Activated naive CD8-positive, alpha-beta T cell treated with anti-CD3 and anti-CD28 coated beads for 36 hours (primary cell): ENCODE measurements at places on chromosomes 5 and 9.
A peak's percentile ranks its signal among the peaks of the same experiment; 100 is the strongest.

DNA sequence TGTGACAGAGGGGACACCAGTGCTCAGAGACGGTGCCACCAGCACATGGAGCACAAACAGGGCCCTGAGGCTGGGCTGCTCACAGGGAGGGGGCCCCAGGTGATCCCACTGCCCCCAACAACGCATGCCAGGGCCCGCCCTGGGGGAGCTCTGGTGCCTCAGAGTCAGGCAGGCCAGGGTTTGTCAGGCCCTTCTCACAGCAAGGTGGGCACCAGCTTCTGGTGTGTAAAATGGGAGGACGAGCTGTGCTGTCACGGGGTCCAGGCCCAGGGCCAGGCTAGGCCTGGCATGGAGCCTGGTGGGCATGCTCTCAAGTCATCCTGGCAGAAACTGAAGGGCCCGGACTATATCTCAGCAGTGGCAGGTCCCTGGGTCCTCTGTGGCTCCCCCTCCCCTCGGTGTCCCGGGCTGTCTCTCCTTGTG lies 34.5 kb downstream of the PRRT1B start:
- no peak for DNase-seq

- DNase-seq, result no peak
These were observed 27.0 kb upstream of the ALDOB start for GRCh38 chr9:101462558-101462957.

DNA sequence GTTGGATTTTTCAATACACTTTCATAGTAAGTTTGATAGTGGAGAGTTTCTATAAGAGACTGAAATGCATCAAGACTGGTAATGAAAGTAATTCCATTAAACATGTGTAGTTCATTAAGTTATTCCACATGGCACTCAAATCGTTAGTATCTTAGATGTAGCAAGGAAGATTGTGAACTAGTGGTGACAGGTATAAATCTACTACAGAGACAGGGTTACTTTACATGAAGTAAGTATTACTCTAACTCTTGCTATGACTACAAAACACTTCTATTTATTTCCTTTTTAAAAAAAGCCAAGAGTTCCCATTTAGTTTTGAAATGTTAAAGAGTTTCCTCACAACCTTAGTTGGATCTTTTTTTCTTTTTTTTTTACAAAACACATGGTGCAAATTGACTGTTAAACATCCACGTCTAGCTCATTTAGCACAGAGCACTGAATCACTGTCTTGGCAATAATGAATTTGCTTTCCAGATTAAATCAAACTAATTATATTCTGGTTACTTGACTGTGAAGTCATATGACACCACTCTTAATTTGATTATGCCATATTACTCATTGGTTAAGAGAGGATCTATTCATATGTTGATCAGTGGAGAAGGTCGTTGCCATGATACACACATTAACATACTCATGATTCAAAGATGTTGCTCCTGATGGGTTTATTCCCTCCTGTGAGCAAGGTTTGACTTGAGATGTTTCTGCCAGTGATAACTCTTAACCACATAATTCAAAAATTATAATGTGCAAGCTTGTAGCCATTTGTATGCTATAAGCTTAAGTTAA lies 644.8 kb downstream of the EFNA5 start:
- no peak for DNase-seq

DNA sequence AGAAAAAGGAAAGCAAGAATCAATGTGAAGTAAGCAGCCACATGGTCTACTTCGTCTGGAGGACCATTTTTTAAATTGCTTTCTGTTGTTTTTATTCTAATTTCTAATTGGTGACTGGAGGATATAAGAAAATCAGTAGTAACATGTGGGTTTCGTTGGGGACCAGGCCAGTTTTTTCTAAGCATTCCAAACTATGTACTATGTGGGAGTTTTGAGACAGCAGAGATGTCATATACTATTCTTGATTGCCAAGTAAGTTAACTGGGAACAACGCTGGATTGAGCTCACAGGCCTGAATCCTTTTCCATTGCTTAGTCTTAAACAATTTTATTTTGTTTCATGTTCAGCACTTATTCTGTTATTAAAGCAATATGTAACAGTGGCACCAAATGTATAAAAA lies 225.7 kb downstream of the TMEM167A start:
- DNase-seq, result no peak

DNA sequence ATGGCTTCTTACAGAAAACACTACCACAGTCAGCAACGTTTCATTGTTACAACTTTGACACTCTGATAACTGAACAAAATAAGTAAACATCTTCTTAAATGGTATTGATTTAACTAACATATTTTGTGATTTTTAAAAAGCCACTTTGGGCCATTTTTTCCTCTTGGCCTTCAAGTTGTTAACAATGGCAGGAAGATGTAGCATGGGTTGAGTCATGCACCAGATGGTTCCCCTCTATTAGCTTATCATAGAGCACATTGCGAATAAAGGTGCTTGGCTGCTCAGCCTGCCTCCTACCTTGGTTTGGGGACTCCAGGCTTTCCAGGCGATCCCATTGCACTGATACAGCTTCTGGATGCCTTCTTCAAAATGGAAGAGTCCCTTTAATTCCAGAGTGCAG lies 24.1 kb upstream of the CER1 start:
- no peak for DNase-seq

DNA sequence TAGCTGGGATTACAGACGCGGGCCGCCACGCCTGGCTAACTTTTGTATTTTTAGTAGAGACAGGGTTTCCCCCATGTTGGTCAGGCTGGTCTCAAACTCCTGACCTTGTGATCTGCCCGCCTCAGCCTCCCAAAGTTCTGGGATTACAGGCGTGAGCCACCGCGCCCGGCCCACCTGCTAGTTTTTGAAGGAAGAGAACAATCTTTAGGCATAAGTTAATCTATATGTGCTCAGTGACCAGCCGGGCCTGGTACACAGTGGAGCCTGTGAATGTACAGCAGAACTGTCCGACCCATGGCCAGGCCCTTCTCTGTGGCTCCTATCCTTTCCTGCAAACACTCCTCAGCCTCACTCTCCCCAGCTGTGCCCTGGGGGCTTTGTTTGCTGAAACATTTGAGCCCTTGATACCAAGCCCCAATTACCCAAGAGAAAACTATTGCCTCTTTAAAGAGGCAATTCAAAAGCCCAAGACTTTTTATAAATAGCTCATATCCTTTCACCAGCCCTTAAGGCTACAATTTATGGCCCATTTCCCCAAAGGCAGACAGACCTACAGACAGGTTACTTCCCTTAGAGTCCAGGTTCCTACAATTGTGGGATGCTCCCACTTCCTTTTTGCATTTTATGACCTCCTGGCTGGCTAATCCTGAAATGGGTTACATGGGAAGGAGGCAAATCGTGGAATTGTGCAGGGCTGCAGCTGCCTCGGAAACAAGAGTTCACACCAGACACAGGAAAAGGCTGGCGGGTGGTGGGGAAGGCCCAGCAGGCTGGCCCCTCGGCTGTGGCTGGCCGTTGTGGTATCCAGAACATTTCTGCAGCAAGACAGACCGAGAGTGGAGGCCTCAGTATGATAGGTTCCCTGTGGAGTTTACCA lies 37.5 kb downstream of the SPRY4 start:
- no peak for DNase-seq

DNA sequence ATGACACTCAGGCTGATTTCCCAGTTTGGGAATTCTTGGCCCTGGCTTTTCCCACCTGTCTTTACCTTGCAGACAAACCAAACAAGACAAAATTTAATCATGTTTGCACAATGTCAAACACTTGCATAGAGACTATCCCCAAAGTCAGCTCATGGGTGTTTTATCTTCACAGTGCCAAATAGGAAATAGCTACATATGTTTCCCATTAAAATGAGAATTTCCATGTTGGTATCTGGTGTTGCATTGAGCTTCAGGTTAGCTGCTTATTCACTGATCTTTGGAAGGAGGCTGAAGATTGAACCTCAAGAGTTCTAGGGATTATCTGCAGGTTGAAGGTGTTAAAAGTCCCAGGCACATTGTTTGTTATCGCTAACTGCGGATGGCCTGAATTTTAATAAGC lies 19.5 kb downstream of the MAP1B start:
- no peak for DNase-seq

DNA sequence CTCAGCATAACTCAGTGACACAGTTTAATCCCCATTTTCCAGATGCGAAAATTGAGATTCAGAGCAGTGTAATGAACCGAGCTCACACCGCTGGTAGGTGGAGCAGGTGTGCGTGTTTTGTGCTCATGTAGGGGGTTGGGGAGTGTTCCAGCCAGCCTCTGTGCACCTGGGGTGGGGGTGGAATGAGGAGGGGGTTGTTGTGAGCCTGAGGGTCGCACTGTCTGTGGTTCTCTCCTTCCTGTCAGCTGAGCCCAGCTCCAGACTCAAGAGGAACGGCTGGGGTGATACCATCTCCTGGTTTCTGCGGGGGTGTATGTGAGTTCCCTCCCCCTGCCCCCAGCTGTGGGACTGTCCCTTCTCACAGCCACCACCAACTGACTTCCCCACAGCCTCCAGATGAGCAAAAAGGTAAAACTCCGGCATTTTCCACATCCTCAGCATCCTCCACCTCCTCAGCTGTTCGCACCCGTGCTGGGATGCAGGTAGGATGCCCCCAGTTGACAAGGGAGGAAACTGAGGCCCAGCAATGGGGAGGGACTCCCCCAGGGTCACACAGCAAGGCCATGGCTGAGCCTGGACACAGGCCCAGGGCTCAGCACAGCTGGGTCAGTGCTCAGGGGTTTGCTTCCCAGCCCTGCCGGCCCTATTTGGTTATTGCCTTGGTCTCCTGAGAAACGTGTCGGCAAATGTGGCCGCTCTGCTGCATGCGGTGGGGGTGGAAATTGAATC lies 2.1 kb downstream of the SH2D3C start:
- DNase-seq, result peak; percentile 79

DNA sequence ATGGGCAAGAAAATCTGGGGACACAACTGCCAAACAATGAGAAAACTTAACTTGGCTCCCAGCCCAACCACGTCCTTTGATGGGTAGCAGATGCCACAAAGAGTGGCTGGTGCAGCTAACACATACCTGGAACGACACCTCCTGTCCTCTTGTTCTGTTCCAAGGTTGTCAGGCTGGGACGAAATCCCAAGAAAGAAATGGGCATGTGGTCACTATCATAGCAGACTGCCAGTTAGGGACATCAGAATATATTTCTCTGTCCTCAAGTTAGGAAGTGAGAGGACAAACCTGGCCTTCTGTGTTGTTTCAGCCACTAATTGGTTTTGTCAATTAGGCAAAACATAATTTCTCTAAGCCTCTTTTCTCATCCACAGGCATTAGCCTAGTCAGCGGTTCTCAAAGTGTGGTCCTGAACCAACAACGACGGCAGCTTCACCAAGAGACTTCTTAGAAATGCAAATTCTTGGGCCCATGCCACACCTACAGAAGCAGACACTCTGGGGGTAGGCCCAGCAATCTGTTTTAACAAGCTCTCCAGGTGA lies 63.4 kb downstream of the RAPGEF1 start:
- no peak for DNase-seq

GRCh38 chr9:126879288-126879687 lies 18.8 kb downstream of the ZBTB34 start:
- no peak for DNase-seq

DNA sequence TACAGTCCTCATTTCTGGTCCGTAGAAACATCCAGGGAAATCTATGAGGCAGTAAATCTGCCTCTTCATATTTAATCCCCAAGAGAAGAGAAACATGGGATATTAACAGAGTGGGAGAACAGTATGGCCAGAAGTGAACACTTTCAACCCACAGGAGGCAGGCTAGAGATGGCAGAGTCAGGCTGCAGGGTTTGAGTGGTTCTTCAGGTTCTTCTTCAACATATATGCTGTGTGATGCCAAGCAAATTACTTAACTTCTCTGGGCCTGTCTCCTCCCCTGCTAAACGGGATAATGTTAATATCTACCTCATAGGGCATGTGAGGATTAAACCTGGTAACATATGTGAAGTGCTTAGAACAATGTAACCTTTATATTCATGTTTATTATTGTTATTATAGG lies 321.8 kb downstream of the PSAT1 start:
- DNase-seq, result no peak

GRCh38 chr5:40034441-40034840 lies 609.7 kb upstream of the DAB2 start:
- DNase-seq, result no peak

DNA sequence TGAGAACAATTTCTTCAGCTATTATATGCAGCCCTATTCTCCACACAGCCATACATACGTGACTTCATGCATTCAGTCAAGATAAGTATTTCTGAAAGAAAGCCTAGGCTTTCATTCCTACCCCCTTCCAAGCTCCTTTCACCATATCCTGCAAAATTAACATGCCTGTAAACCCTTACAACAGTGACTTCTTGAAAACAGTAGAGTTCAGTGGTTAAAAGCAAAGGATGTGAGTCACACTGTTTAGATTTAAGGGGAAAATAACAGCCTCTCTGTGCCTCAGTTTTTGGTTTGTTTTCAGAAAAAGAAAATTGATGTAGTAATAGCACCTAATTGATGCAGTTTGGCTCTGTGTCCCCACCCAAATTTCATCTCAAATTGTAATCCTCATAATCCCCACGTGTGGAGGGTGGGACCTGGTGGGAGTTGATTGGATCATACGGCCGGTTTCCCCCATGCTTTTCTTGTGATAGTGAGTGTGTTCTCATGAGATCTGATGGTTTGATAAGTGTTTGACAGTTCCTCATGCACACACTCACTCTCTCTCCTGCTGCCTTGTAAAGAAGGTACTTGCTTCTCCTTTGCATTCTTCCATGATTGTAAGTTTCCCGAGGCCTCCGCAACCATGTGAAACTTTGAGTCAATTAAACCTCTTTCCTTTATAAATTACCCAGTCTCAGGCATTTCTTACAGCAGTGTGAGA lies 264.8 kb downstream of the CETN3 start:
- no peak for DNase-seq

GRCh38 chr9:120875643-120875953 lies 1.4 kb downstream of the PHF19 start:
- no peak for DNase-seq

DNA sequence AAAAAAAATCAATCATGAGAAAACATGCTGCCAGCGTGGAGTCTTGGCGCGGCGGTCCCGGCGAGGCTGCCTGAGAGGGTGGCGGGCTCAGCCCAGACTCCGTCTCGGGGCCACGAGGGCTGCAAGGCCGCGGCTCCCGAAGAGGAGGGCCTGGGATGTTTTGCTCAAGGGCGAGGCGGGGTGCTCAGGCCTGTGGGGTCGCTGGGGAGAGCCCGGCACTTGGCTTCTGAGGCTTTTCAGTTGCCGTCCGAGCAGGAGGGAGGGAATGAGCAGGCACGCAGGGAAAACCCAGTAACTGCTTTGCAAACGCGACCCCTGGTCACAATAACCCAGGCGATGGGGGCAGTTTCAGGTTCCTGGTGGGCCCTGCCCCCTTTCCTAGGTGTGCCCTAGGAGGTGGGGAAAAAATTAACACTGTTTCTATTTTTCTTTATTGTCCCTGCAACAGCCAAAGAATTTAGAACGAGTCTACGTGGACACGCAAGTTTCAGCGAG lies 3.2 kb upstream of the IRX2 start:
- DNase-seq, result no peak

DNA sequence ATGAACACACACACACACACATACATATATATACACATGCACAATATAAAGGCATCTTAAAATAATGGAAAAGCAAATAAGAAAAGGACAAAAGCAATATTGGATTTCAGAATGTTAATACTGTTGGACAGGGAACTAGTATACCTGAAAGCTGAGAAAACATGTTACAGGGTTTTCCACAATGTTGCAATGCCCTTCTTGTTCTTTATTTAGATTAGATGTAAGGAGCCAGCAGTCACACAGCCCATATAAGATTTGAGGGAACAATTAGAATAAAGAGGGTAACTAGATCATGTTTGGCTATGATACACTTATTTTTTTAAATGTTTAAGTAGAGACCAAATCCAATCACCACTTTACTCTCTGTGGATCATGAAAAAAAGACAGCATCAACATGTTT lies 61.7 kb downstream of the SH3TC2 start:
- no peak for DNase-seq

GRCh38 chr5:81393783-81394718 lies at the start of gene ACOT12:
TSS of gene ACOT12 (minus strand) at chr5:81394134. CDS start at chr5:81394114, 20 bp downstream.
- peak; percentile 11 for DNase-seq
